Left ventricle myocardium inferior (tissue), 1 donor: ENCODE measurements at places on chromosomes 5 and 9.

GRCh38 chr5:61330341-61330844 is 1.7 kb upstream of the ZSWIM6 start:
- peak; percentile 27 for DNase-seq

DNA sequence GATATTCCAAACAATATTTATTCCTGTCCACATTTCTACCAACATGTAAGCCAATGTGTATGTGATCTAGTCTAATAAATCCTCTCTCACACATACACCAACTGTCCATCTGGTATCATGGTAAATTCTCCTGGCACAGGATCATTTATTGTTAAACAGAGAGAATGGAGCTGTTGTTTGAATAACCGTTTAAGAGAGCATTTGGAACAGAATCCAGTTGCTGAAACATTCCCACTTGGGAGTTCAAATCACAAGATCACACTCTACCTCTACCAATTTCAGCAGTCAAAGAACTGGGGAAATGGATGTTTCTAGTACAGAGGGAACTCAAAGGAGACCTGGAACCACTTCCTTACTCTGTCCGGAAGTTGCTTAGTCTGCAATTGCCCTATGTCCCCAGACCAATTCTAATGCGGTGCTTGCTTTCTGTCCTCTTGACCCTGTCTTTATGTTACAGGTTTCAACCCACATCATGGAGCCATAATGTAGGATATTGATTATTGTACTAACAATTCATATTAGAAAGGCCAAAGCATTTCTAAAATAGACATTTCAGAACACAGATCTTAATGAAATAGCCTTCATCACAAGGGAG is 488.4 kb downstream of the SEMA5A start:
- no peak for DNase-seq

GRCh38 chr5:116446356-116447005 is 128.1 kb downstream of the SEMA6A start:
- DNase-seq: no peak

- DNase-seq: no peak
Observed at GRCh38 chr5:123046222-123046621, 9.7 kb upstream of the PPIC start.

DNA sequence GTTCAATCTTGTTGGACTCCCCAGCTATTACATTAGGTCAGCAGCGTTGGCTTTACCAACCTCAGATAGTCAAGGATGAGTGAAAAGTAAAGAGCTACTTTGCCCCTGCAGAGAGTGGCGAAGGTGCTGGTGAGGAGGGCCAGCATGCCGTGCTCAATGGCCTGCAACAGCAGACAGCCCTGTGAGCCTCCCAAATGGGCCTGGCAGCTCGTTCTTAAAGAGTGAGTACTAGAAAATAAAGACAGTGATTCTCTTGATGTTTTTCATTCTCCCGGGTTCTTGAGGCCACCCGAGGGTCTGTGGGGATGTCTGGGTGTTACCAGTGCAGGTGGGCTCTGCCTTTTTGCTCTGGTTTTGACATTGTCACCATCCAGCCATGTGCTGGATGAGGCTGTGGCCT is 16.2 kb downstream of the GADD45G start:
- no peak for DNase-seq

GRCh38 chr5:179325296-179326031 is 19.8 kb downstream of the ADAMTS2 start:
- peak; percentile 18 for DNase-seq

GRCh38 chr5:131321066-131321465 is 57.2 kb downstream of the CDC42SE2 start:
- DNase-seq: no peak

GRCh38 chr9:74557571-74557970 is 60.4 kb downstream of the RORB start:
- DNase-seq: no peak

- DNase-seq: no peak
Observed at GRCh38 chr9:77896938-77897667, 134.5 kb downstream of the GNAQ start.

GRCh38 chr9:90942555-90942954 is 140.9 kb downstream of the SYK start:
- no peak for DNase-seq

- no peak for DNase-seq
Observed at GRCh38 chr9:77063645-77064285, 44.3 kb downstream of the FOXB2 start.

DNA sequence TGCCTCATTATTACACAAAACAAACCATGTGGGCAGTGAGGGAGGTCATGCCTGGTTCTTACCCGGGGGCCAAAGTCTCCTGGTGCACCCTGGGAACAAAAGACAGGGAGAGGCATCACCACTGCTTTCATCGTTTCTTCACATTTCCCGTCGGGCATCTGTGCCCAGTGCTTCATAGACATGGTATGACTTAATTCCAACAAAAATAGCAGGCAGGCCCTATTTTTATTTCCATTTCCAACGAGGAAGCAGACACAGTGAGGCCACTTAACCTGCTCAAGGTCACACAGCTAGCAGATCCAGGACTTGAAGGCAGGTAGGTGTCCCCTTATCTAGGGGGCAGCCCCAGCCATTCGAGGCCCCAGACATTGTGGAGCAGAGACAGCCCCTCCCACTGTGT is 34.6 kb upstream of the PHYKPL start:
- DNase-seq: no peak

GRCh38 chr9:20996809-20997208 is 34.6 kb downstream of the HACD4 start:
- no peak for DNase-seq

DNA sequence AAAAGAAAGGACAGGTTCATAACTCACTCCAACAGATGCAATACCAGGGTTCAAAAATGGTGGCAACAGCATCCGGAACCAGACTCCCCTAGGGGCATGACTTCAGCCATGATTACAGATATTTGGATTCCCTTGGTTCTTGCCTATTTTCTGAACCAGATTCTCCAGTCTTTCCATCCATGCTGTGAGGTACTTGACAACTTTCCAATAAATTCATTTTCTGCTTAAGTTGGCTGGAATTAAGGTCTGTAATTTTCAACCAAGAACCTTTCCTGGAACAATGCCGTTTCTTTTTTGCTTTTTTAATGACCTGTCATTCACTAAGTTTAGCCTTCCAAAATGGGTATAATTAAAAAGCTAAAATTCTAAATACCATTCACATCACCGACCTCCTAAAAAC is 52.2 kb downstream of the SCAI start:
- no peak for DNase-seq

DNA sequence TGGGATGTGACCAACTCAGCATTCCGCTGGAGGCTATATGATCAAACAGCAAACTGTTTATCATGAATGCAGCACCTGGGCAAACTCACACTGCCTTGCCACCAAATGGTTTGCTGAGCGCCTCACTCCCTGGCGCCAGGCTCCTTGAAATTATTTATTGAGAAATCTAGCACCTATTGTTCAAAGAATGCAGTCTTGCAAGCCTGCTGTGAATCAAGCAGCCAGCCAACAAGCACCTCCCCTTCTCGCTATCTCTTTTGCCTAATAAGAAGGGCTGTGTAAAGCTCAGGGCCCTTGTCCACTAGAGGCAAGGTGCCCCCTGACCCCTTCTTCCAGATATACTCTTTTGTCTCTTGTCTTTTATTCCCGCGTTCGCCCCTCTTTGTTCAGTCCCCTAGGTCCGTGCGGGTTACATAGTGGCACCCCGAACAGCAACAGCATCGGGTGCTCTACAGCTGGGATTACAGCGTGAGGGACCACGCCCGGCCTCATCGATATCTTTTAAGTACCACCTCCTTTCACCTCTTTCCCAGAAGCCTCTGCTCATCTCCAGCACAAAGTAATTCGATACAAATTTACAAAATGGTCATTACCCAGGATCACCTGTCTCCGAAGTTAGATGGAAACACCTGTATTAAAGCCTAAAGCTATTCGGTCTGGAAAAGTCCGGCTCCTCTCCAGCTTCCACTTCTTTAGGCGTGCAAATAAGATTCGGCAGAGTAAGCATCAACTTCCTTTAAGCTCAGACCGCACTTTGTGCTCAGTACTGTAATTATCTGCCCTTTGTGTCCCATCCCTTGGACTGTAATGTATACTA is 896 bp downstream of the RIGI start:
- no peak for DNase-seq

- no peak for DNase-seq
Observed at GRCh38 chr5:143922718-143923117, 110.8 kb downstream of the HMHB1 start.

- no peak for DNase-seq
Observed at GRCh38 chr5:152092580-152092979, 167.9 kb upstream of the GLRA1 start.

- DNase-seq: no peak
Observed at GRCh38 chr5:42566652-42567295, 143.5 kb downstream of the GHR start.

DNA sequence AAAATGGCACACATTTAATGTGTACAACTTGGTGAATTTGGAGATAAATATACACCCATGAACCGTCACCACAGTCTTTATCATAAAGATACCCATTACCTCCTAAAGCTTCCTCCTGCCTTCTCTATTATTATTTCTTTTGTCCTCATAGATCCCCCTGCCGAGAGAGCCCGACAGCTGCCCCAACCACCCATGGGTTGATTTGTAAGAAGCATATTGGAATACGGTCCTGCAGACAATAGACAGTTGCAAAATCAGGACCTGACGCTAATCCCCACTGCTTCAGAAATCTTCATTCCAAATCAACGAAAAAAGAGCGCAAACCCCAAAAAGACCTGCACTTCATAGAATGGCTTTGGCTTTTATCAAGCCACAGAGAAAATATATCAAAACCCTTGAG is 697.5 kb downstream of the SEMA5A start:
- no peak for DNase-seq

DNA sequence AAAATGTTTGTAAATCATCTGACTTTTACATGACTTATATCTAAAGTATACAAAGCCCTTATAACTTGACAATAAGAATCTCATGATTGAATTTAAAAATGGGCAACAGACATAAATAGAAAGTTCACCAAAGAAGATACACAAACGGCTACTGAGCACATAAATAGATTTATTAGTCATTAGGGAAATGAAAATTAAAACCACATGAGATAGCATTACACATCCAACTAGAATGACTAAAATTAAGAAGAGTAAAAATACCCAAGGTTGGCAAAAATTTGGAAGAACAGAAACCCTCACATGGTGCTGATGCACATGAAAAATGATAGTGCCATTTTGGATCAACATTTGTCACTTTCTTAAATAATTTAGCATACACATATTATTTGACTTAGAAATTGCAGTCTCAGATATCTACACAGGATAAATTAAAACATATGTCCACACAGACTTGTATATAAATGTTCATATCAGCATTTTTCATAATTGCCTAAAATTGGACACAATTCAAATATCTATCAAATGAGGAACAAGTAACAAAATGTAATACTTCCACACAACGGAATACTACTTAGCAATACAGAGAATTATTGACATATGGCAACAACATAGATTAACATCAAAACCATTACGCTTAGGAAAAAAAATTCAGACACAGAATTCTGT is 359.1 kb upstream of the DAB2 start:
- no peak for DNase-seq

DNA sequence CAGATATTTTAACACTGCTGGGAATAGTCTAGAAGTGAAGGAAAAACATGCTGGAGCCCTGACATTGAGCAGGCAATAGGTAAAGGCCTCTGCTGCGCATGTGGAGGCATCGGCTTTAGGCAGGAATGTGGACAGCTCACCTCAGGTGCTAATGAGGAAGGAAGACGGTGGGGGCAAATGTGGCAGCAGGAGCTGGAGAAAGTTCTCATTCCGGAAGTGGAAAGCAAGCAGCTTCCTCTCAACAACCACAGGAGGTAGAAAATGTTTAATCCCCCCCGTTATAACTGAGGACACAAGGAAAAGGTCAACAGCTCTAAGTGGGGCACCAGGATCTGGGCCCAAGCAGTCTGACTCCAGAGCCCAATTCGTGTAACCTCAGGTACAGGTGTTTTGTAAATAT is 7.6 kb upstream of the RPS14 start:
- DNase-seq: no peak

GRCh38 chr9:129367287-129367686 is 189.2 kb upstream of the IER5L start:
- no peak for DNase-seq

DNA sequence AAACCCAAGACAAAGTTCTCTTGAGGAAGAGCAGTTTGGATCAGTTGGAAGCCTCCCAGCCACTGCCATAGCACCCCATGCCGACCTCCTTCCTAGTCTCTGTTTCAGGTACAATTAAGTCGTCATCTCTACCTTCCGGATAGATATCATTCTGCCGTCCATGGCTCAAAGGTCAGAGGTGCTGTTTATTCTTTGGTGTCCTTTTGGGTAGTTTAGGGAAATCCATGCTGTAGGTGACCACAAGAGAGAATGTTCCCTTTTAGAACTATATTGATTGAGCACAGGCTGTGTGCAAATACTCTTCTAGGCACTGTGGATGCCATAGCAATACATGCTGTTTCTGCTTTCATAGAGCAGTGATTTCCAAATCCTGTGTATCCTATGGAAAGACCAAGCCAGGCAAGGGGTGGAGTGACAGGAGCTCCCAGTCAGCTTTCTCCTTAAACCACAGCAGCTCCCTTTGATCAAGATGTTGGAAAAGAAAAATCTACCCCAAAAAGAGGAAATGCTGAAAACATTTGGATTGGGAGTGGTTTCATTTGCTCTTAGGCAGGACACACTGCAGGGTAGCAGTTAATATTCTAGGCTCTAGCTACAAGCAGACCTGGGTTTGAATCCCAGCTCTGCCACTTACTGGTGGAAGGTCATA is 127.9 kb downstream of the PALM2AKAP2 start:
- no peak for DNase-seq

- no peak for DNase-seq
Observed at GRCh38 chr9:38529317-38529716, 91.1 kb downstream of the ANKRD18A start.

GRCh38 chr5:100827481-100827889 is 75.6 kb downstream of the ST8SIA4 start:
- DNase-seq: no peak

DNA sequence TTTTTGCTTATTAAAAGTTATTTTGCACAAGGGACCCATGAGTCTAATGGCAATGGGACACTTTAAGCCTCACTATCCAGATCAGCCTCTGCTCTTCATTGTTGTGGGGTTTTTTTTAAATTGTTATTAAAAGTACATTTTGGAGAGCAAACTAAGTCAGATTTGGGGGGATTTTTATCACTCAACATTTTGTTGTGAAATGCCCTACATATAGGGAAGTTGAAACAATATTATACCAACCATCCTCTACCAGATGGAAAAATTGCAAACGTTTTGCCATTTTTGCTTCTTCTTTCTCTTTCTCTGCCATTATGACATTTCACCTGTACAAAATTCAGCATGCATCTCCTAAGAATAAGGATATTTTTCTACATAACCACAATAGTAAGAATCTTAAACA is 75.3 kb downstream of the SLC1A3 start:
- DNase-seq: no peak
